GM12891 (cell line): ENCODE measurements at places on chromosomes 5 and 9.

- no peak for DNase-seq
Observed at GRCh38 chr9:2681981-2682380, 35.3 kb upstream of the KCNV2 start.

- no peak for DNase-seq
Observed at GRCh38 chr9:100756217-100756616, 178.3 kb downstream of the CAVIN4 start.

DNA sequence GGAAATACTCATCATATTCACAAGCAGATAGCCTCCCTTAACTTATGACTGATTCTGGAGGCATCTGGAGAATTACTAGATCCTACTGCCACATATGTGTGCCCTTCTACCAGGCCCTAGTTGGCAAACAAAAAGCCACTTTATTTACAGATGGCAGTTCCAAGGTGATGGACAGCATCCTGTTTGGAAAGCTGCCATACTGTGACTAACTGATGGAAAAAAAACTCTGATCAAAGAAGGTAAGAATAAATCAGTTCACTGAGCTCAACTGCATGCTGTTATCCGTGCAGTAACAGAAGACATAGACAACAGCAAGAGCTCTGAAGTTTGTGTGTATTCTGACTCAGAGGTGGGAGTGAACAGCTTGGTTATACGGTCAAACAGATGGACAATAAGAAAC, 279.8 kb upstream of the POU5F2 start:
- no peak for DNase-seq

DNA sequence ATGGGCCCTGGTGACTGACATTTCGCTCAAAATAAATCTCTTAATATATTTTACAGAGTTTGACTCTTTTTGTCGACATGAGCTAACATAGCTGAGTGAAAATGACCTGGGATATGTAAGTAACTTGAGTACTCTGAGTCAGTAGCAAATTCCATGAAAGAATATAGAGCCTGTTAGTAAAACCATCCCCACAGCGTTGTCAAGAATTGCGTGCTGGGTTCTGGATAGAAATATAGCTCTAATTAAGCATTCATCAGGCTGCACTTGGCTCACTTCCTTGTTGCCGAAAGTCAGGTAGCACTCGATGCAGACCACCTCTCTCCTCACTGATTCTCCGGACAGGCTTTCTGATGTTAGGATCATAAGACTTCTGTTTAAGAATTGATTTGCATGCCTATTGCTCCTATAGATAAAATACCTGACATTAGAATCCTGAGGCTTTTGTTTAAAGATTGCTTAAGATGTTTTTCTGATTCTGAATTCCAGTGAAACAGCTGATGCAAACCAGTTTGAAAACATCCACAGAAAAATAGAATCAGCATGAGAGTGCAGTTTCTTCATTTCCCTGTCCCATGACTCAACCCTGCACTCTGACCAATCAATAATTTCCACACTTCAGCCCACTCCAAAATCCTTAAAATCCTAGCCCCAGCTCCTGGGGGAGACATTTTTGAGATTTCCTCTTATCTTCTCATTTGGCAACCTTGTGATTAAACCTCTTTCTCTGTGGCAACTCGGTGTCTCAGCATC, 310.6 kb downstream of the DIRAS2 start:
- no peak for DNase-seq

GRCh38 chr5:18397371-18397770, 763.1 kb downstream of the TAF11L14 start:
- no peak for DNase-seq

GRCh38 chr9:137273095-137273490, 4.4 kb upstream of the TOR4A start:
- no peak for DNase-seq

- DNase-seq = peak; percentile 16
Observed at GRCh38 chr9:105883847-105884246, 189.5 kb downstream of the TMEM38B start.

DNA sequence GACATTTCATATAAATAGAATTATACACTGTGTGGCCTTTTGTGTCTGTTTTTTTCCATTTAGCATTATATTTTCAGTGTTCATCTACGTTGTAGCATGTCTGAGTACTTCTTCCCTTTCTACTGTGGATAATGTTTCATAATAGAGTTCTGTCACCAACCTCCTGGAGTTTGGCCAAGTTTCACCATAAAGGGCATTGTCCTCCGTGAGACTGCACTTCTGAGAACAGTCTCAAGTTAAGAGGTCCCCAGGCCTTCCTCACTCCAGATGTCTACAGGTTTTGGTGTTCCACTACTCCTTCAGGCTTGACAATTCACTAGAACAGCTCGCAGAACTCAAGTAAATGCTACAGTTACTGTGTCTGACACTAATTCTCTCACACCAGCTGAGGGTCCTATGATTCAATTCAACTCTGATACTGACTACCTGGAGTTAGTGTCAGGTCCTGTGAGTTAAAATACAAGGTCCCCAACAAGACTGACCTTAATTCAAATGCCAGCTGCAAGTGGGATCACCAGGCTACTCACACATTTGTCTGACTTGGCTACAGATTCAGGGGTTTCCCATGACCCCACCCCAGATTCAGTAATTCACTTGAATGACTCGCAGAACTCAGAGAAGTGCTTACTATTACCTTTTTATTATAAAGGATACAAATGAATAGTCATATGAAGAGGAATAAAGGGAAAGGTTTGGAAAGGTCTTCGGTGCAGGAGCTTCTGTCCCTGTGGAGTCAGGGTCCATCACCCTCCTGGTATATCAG, 31.1 kb downstream of the SLC35A4 start:
- DNase-seq = no peak

GRCh38 chr5:95949810-95950209, 11.8 kb downstream of the ELL2 start:
- no peak for DNase-seq

DNA sequence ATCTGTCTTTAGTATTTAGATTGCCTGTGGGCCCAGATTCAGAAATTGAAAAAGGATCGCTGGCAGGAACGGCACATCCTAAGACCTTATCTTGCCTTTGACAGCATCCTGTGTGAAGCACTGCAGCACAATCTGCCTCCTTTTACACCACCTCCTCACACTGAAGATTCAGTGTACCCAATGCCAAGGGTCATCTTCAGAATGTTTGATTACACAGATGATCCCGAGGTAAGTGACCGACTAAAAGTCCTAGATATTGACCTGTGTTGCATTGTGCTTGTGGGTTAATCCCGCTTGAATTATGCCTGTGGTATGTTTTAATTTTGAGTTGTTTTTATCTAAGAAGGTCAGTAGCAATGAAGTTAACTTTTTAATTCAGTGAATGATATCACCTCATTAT, 14.4 kb downstream of the NCBP1 start:
- DNase-seq = no peak

GRCh38 chr5:143491646-143492045, 88.2 kb upstream of the NR3C1 start:
- DNase-seq = no peak

DNA sequence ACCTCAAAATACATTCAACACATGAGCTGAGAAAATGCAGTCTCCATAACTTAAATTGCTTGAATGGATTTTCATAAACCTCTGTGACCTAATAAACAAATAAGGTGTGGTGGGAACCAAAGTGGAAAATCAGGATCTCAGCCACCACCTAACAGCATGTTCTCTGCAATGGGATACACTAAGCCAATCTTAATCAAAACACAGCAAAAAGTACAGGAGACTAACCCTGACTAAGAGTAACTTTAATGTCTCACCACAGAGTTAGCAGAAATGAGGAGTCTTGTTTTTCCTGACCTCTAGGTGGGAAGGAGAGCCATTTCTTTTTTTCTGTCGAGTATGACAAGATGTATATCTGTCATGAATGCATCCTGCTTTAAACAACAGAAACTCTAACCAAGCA, 48.5 kb downstream of the PLK2 start:
- DNase-seq = no peak

- no peak for DNase-seq
Observed at GRCh38 chr9:114418053-114418452, 30.3 kb upstream of the AKNA start.

- no peak for DNase-seq
Observed at GRCh38 chr5:138051441-138052296, 18.8 kb upstream of the FAM13B start.

DNA sequence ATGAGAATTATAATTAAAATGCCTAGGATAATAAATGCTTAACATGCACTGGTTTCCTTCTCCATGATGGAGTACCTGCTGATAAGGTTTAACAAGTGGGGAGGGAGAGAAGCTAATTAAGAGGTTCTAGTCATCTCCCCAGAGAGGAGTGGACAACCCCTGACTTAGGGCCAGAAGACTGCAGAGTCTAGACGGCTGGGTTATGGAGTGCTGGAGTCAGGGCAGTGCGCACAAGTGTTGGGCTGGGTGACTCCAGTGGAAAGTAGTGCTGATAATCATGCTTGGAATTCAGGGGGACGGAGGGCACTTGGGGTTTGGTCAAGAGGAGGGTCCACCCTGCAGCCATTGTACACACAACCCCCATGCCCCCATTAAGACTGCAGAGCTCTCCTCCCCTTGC, 32.8 kb upstream of the TGFBI start:
- DNase-seq = no peak

- DNase-seq = no peak
Observed at GRCh38 chr5:173493846-173494245, 122.6 kb downstream of the BOD1 start.

DNA sequence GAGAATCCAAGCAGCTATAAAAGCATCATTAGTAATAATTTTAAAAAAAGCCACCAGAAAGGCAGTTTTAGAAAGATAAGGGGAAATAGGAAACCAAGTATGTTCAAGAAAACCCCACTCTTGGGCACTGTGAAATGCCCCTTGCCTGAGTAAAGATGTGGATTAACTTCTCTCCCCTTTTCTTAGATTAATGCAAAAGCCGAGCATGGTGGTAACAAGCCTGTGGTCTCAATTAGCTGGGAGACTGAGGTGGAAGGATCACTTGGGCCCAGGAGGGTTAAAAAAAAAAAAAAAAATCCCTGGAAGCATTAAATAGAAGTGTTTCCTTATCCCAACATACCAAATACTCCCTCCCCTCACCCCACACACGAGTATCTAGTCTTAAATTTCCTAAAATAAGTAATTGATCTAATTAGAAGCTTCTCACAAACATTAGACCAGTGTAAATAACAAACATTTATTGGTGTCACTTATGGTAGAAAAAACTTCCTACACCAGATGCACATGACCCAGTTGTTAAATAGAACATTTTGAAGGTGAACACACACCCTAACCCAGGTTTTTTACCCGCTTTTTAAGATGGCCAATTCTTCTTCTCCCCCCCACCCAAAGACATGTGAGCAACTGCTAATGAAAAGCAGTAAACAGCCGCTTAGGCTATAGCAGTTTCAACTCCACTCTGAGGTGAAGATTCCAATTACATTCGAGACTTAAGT, 5.2 kb downstream of the HSPA5 start:
- DNase-seq = no peak

GRCh38 chr5:54959673-54960418, 25.5 kb downstream of the ESM1 start:
- DNase-seq = no peak

GRCh38 chr9:37426846-37427245, 4.3 kb downstream of the GRHPR start:
- no peak for DNase-seq

- DNase-seq = no peak
Observed at GRCh38 chr5:14258840-14259239, 115.7 kb downstream of the TRIO start.

- no peak for DNase-seq
Observed at GRCh38 chr5:86030753-86031152, 587.0 kb upstream of the COX7C start.

- DNase-seq = no peak
Observed at GRCh38 chr5:2783223-2783622, 31.7 kb upstream of the IRX2 start.

GRCh38 chr9:5884191-5884590, 6.5 kb upstream of the MLANA start:
- no peak for DNase-seq

DNA sequence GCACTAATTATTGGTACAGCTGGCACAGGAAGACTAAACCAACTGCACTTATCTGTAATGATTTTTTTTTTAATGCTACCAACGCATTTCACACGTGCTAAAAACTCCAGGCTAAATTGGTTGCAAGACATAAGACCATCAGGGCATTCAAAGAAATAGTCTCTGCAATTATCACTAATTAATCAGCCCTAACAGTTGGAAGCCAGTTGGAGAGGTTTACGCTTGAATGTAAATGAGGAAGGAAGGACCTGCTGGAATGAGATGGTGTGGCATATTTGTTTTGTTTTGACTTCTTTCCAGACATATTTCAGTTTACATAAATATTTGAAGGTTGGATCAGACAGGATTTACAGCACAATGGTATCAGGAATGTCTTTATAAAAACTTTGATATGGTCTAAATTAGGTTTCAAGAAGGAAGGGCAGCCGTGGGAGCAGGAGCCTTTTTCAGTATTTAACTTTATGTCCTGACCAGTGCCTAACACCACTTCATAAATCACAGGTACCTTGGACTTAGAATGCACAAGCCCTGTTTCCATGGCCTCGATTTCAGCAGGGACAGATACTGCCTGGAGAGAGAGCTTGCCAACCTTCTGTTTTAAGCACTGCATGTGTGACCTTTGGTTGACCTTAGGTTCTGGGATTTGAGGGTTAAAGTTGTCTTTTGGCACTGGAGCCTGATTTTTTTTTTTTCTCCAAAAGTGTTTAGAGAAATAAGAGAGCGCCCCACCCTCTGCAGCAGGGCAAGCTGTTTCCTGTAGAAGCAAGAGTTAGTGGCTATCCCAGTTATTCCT, 199.8 kb upstream of the MAP3K1 start:
- no peak for DNase-seq

GRCh38 chr9:121593066-121593465, 58.4 kb upstream of the DAB2IP start:
- no peak for DNase-seq

DNA sequence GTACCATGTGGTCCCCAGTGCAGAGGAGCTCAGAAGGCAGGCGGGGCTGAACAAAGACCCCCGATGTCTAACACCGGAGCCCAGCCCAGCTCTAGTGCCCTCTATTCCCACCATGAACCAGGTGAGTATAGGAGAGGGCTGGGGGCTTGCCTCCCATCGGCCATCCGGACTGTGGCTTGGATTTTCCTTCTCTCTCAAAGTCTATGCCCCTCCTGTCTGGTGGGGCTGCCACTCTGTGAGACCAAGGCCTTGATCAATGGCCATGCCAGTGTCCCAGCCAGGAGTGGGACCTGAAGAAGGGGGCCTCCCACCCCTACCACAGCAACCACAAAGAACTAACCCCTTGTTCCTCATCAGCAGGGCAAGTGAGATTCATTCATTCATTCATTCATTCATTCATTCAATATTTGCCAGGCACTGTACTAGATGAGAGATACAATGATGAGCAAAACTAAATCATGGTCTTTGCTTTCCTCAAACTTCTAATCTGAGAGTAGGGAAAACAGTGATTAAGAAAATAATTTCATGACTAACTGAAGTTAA, 47.6 kb downstream of the ARHGEF37 start:
- no peak for DNase-seq

- DNase-seq = no peak
Observed at GRCh38 chr5:133599044-133599443, 13.3 kb downstream of the FSTL4 start.
